ENCODE measurements at places on chromosomes 12 and 14. TPM values are rescaled to one million over a fixed set of nuclear protein-coding genes. Genes with fewer than 3 reads are reported as not detected.

Gene CD27
- total RNA-seq: 42.3 TPM

Gene COL2A1
- total RNA-seq: 0.47 TPM

Gene ACVRL1
- total RNA-seq: 14.9 TPM

Gene SLC7A7
- total RNA-seq: 10.7 TPM
